KBM-7 (cell line): ENCODE measurements at places on chromosomes 4 and X.

DNA sequence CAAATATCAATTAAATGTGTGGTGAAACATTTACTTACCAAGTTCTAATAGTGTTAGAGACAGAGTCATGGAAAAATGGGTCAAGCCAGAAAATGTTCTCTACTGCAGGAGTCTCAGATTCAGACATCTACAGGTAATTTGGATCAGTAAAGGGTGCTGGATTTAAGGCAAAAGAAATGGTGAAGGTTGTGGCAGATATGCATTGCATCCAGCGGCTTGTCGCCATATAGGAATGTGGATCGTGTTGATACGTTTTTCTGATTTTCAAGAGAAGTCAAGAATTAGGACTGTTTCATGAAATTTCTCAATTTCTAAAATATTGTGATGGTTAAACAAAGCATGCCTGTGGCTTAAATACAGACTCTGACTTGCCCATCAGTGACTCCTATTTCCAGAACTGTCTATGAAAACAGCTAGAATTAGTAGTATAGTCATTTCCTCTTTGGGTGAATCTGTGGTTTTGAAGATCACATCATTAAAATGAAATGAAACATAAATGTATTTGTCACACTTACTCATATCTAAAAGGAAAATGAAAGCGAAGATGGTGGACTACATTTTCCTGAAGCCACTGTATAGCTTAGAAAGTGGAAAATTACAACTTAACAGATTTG lies 110.1 kb upstream of the VEGFC start:
- DNase-seq = no peak

- no peak for DNase-seq
Observed at GRCh38 chr4:72663828-72664227, 94.8 kb upstream of the ADAMTS3 start.

DNA sequence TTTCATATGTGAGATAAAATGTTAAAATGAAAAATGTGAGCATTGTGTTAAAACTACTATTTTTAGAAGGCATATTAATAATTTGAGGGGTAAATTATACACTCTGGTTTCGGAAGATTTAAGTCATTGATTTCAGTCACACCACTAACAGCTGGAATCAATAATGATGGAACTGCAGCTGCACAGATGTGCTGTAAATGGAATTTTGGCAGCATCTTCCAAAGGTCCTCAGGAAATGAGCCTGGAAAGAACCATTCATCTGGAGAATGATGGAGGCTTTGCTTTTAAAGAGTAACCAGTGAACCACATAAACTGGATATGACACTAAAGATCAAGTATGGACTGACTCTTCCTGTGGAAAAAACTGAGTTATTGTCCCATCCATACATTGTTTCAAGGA lies 759.0 kb upstream of the EPHA5 start:
- DNase-seq = no peak

GRCh38 chr4:7418131-7418943 lies 16.4 kb downstream of the PSAPL1 start:
- no peak for DNase-seq

- no peak for DNase-seq
Observed at GRCh38 chr4:140018931-140019618, 134.9 kb downstream of the MAML3 start.

DNA sequence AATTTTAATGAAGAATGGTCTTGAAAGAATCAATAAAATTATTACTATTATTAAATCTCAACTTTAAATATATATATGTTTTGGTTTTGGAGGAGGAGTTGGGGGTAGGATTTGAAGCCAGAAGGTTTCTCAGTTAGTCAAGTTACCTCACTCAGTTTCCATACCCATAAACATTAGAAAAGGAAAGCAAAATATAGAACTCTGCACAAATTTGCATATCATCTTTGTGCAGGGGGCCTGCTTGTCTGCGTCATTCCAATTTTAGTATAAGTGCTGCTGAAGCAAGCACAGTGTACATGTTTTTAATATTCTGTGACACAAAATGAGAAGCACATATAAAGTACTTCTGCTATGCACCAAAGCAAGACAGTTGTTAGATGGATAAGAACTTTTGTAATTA lies 47.5 kb upstream of the SCRG1 start:
- DNase-seq = no peak

DNA sequence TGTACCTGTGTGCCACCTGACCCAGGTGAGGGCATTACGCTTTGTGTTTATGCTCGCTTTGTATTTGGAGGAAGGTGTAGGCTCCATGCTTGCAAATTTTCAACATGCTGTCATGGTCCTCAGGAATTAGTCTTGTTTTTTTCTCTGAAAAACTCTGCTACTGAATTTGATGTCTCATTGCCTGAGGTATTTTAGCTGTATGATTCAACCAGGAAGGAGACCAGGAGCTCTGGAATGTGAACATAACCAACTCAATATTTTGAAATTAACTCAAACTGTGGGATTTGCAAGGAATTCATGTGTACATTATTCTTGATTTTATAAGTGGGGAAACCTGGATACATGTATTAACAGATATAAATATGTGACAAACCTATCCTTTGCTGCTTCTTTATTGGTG lies 134.1 kb downstream of the SLC4A4 start:
- no peak for DNase-seq

DNA sequence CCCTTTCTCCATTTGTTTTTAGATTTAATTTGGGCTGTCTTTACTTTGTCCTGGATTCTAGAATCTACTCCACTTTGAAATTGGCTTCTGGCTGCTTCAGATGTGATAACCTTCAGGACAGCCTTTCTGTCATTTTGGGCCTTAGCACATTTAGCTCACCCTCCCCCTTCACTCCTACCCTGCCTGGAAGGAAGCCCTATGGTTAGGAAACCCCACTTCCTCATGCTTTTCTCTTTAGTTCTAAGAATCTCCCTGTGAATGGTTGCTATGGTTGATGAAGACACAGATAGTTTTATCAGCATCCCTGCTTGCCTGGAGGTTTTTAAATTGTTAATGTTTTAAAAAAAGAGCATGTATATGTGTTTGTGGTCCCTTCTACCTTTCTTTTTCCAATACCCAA lies 100.7 kb upstream of the PTPN13 start:
- DNase-seq = peak; percentile 70

DNA sequence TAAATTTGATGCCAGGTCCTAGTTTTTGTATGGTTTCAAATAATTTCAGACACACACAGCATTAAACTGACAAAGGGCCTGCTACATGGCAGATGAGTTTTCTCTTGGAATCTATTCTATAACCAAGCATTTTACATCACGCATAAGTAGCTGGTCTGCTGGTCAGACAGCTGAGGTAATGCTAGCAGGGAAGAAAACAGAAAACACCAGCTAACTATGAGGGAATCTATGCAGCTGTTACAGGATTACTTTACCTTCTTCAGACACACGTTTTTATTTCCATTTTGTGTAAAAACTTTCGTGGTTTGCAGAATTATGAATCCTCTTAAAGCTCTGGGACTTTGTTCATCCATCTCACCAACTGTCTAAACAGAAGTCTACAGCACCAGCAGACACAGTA lies 42.0 kb downstream of the MFAP3L start:
- no peak for DNase-seq

- DNase-seq = no peak
Observed at GRCh38 chrX:117607561-117607960, 509.0 kb downstream of the KLHL13 start.

DNA sequence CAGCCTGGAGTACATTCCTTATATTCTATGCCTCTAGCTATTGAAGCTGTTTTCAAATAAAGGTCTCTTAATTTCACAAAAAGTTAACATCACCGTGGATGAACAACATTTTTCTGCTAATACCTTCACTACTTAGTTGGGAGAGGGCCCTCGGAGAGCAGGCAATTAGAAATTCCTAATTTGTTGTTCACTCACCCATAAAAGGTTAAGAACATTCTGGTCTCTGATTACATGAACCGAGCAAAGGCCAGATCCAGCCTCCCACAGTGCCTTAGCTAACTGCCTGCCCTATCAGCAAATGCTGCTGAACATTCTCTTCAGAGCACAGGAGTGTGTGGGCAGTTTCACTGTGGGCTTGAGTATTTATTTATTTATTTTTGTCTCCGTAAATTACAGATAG lies 36.0 kb upstream of the TTC29 start:
- DNase-seq = no peak

DNA sequence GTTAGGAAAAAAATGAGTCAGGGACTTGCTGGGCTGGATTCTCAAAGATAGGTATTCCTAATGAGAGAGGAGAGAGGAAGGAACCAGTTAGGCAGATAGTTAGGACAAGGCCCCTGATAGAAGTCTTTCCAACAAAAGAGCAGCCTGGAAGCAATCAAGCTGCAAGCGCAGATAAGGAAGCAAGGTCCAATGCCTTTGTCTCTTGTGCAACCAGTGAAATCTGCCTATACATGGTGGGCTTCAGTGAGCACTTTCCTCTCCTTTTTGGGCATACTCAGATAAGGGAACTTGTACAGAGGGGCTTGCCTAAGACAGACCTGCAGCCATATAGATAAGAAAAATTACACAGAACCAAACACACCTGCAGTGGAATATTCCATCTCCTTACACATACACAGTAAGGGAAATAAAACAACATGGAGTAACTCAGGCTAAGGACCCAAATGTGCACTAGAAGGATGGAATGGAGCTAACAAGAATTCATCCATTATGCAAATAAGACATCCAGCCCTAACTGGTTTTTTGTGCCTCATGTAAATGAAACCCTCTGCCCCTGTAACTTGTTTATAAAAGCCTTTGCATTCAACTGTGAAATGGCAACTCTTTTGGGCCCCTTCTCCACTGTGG lies 68.8 kb downstream of the PCDH18 start:
- DNase-seq = no peak
